ENCODE measurements at places on chromosomes 2 and 18. TPM values are rescaled to one million over a fixed set of nuclear protein-coding genes. Genes with fewer than 3 reads are reported as not detected.
A peak's percentile ranks its signal among the peaks of the same experiment; 100 is the strongest.

- DNase-seq = no peak
These were observed 4.2 kb upstream of the OXER1 start for GRCh38 chr2:42767899-42768705.

DNA sequence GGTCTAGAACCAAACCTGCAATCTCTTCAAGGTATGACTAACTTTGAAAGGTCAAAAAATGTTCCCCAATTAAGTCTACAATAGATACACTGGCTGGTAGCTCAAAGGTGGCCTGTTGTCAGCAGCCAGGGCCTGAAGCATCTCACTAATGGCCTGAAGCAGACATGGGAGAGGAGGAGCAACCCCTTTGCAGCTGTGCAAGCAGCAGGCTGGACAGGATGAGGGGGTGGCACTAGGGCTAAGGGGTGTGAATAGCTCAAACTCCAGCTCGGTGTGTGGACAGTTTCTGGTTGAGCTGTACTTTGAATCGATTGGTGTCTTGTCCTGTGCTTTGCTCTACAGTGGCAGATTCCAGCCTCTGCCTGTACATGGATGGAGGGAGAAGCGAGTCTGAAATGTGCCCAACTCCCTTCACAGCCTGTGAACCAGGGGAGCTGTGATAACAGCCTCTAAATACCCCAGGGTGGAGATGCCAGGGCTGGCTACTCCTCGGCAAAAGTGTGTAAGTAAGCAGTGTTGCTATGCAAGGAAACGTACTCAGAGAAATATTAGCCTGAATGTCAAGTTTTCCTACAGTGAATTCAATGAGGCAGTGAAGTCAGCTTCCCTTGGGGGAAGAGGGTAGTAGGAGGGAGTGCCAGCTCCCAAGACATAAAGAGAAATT lies 34.7 kb upstream of the DTNB start:
- DNase-seq = no peak

DNA sequence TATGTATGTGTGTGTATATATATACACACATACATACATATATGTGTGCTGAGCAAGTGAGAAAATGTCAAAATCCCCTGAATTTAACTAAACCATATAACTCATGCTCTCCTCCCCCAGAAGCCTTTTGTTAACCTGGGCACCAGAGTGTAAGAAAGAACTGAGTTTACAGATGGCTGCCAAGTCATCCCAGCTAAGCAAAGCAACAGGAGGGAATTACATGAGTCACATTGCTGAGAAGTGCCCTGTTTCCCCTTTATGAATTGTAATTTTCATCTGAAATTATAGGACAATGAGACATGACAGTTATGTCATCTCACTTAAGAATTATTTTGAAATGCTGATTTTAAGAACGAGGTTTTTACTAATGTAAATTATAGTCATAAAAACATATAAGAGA lies 29.9 kb downstream of the SCN7A start:
- no peak for DNase-seq

- no peak for DNase-seq
These were observed 247.6 kb downstream of the DYM start for GRCh38 chr18:49212819-49213218.

- no peak for DNase-seq
These were observed 13.8 kb upstream of the ALLC start for GRCh38 chr2:3644246-3644525.

DNA sequence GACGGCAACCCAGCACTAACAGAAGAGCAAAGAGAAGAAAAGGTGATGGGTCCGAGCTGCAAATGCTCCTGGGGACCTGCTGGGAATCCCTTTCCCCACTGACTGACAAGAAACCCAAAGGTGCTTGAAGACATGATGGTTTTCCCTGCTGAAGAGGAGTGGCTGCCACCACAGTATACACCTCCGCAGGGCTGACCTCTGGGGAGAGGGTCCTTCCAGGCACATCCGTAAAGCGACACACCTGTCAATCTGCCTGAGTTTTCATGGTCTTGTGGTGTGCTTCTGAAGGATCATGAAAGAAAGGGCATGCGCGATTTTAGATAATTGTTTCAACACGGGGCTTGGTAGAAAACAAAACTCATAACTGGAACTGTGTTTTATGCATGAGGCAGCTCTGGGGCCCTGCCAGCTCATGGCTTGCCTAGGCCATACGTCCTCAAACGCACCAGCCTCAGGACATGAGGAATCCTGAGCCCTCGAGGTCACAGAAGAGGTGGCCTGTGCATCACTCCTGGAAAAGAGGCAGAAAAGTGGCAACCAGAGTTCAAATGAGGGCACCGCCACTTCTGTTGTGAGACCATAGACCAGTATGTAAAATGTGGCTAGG lies 51.8 kb downstream of the SERTAD2 start:
- DNase-seq = no peak

- DNase-seq = peak; percentile 24
These were observed 430.6 kb downstream of the TMX3 start for GRCh38 chr18:68284236-68284780.

DNA sequence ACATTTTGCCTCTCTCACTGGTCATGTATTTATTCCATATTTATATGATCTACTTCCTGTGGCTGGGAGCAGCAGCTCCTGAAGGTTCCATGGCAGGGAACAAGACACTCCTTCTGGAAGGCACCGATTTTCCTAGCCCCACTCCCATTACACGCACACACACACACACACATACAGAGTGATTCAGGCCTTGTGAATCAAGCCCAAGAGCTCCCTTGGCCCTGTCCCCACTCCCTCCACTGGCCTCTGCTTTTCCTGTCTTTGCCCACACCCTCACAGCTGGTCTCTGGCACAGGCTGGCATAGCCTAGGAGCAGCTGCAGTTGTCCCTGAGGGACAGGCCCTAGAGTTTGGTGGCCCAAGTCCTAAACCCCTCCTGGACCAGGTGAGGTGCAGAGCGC lies 201.7 kb downstream of the NAPG start:
- DNase-seq = no peak

- peak; percentile 52 for DNase-seq
These were observed 19.3 kb downstream of the GALM start for GRCh38 chr2:38685116-38685735.

DNA sequence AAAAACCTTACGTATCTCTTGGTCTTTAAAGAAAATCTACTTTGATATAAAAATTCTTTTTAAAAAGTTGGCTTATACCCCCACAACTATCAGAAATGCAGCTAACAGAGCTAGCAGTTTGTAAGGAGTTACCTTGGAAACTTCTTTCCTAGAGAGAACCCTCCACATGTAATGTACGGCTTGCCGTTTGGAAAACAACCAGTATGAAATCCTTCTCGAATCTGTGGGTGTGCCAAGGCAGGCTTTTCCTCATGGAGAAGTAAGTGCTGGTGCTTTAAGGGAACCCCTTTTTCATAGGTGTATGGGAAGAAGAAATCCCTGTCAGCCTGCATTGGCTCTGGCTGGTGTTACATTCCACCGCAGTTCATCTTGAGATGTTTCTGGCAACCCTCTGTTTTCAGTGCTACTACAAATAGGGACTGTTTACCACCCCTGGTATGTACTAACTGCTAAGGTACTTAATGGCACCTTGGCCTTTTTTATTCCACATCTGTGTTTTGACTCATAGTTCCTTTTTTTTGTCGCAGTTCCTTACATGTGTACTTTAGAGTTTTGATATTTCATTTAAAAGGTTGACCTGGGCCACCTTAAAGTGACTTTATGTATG lies 248.4 kb downstream of the FHOD3 start:
- no peak for DNase-seq

GRCh38 chr2:45567974-45568789 lies 42.9 kb downstream of the SRBD1 start:
- peak; percentile 44 for DNase-seq

DNA sequence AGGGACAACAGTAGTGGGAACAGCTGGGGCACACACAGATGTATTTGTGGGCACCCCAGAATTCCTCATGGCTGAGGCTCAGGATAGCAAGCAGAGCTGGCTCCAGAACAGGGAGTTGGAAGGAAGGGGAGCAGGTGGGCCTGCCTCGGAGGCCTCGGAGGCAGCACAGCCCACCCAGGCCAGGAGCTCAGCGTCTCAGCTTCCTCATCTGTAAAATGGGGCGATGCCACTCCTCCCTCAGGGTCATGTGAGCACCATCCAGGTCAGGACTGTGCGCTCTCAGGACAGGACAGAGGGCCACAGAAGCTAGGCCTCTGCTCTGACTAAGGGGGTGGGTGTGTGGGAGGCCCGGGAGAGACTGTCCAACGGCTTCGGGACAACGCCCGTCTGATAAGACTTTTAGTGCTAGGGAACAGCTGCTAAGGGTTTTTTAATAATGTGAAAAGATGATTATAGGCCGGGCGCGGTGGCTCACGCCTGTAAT lies 106.2 kb downstream of the HDAC4 start:
- no peak for DNase-seq

- DNase-seq = no peak
These were observed 1.2 kb downstream of the TMEM237 start for GRCh38 chr2:201642086-201642578.

- DNase-seq = no peak
These were observed 478.5 kb downstream of the LRP1B start for GRCh38 chr2:141652308-141652707.

Gene GRHL1
- polyA plus RNA-seq = 8.0 TPM

Gene ABCB11
- polyA plus RNA-seq = not detected

Gene CEP68
- 24.7 TPM for polyA plus RNA-seq

Gene THUMPD2
- 20.1 TPM for polyA plus RNA-seq

Gene C2orf72
- polyA plus RNA-seq = 0.53 TPM

Gene COL4A3
- 0.30 TPM for polyA plus RNA-seq

Gene GREB1L
- 8.2 TPM for polyA plus RNA-seq

Gene SLC9A4
- not detected for polyA plus RNA-seq

Gene CD28
- 3.6 TPM for polyA plus RNA-seq

Gene DYNC2LI1
- polyA plus RNA-seq = 25.0 TPM

Gene IL18RAP
- 0.16 TPM for polyA plus RNA-seq

Gene PLA2R1
- polyA plus RNA-seq = 2.1 TPM

Gene GPR155
- 3.9 TPM for polyA plus RNA-seq

All from muscle of back (tissue), 13 donors.